Cortex of kidney (tissue), 1 donor: ENCODE measurements at places on chromosomes 4 and X.

GRCh38 chrX:50147972-50148371, 52.8 kb downstream of the AKAP4 start:
- DNase-seq = no peak

DNA sequence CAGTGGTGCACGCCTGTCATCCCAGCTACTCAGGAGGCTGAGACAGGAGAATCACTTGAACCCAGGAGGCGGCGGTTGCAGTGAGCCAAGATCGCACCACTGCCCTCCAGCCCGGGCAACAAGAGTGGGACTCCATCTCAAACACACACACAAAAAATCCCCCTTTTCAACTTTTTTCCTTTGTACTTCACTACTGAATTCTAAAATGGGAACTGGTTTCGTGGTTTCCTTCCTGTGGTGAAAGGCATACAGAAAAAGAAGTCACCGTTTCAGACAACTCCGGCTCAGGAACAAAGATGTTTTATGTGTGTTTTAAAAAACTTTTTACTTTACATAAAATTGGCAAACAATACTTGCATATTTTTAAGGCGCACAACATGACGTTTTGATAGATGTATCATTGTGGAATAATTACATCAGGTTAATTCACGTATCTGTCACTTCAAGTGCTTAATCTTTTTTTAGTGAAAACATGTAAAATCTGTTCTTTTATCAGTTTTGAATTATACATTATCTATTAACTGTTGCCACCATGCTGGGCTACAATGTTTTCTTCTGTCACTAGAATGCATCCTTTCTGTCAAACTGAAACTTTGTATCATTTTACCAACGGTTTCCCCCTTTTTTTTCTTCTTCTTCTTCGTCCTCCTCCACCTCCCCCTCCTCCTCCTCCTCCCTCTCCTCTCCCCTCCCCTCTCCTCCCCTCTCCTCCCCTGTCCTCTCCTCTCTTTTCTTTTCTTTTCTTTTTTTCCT, 186.0 kb downstream of the CRLF2 start:
- no peak for DNase-seq

DNA sequence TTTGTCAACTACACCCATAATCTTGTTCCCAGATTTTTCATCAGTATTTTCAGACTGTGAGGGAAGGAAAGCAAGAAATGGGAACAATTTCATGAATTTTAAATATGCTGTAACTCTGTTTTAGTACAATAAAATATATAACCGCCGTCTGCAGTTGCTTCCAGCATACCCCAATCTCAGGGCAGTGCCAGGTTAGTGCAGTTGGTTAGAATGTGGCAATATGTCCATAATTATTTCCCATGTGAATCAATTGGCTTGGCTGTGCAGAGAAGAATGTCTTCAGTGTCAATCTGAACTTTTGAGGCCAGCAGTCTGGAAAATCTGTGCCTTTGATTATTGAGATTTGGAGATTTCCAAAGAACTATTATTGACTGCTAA, 5.0 kb upstream of the MMAA start:
- no peak for DNase-seq

GRCh38 chr4:137583671-137584070, 51.4 kb upstream of the PCDH18 start:
- DNase-seq = no peak

DNA sequence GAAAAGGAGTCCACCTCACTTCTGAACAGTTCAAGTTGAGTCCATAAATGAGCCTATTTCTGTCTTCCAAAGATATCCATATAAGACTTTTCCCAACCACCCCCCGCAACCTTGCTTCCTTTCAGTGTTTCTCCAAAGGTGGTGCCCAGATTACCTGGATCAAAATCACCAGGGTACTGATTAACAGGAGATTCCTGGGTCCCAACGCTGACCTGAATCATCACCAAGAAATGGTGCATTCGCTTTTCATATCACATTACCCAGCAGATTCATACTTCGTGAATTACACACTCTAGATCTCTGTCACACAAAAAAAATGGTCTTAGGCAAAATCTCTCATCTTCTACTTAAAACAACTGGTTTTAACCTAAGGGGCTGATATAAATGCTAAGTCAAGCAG, 2.1 kb upstream of the GALNT7 start:
- no peak for DNase-seq

GRCh38 chrX:100731441-100732281, at the start of gene SYTL4:
SYTL4 (minus strand) TSS chrX:100732121; CDS start chrX:100702037, 30,084 bp downstream.
- DNase-seq = no peak

DNA sequence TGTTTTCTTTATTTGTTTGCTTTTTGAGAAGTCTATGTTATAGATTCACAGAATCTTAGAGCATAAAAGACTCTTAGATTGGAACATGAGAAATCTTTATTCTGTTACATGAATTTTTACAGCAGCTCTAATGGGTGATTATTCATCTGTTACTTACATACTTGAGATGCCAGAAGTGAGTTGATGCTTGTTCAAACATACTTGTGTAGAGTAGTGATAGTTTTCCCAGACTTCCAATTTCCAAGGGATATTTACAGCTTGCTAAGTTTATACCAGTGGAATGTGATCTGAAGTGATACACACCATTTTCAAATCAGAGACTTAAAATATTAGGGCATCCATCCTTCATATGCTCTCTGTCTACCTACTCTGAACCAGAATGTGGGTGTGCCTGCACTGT, 252.9 kb upstream of the SMIM31 start:
- DNase-seq = no peak

- no peak for DNase-seq
Observed at GRCh38 chr4:153137159-153137558, 67.1 kb upstream of the TRIM2 start.

DNA sequence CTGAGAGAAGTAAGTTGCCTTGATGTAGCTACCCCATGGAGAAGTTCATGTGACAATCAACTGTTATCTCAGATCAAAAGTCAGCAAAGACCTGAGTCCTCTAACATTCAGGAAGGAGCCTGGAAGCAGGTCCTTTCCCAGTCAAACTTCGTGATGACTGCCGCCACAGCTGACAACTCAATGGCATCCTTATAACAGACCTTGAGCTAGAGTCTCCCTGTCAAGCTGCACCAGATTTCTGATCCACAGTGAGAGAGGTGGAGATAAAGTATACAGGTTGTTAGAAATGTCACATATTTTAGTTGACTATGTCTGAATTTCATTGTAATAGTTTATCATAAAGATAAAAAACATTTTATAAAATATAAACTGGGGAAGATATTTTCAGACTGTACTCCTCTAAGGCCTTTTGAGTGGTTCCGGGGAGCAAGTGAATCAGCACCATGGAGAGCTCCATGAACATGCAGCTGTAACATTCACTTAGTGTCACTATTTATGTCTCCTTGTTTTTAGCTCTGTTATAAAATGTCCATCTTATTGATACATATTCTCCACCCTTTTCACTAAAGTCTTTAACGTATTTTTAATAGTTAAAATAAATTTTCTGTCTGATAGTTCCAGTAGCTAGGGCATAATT, 1653.5 kb upstream of the AGA start:
- DNase-seq = no peak

GRCh38 chr4:73744203-73744602, 3.8 kb downstream of the CXCL8 start:
- DNase-seq = no peak

DNA sequence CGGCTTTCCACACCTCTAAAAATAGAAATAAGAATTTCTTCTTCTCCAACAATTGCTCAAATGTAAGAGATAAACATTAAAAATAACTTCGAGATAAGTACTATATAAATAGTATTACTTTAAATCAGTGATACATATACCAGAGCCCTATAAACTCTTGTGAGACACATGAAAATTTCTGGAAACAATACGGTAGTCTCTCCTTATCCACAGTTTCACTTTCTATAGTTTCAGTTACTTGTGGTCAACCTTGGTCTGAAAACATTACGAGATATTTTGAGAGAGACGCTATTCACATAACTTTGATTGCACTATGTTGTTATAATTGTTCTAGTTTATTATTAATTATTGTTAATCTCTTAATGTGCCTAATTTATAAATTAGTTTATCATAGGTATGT, 101.5 kb upstream of the CXXC4 start:
- DNase-seq = no peak

DNA sequence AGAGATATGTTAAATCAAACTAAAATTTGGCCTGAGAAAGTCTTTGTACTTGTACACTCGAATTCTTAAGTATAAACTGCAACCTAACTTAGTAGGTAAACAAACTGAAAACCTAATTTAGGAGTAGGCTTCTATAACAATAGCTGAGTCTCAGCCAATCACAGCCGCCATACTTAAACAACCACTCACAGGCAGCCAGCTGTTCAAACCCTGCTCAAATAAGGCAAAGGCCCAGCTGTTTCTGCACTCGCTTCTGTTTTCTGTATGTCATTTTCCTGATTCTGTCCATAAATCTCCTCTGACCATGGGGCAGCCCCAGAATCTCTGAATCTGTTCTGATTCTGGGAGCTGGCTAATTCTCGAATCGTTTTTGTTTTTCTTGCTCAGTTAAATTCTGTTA, 7.8 kb upstream of the PLS3 start:
- DNase-seq = no peak

GRCh38 chrX:151570561-151570960, 7.1 kb downstream of the PASD1 start:
- no peak for DNase-seq
